NK-92 treated with Interleukin-12 subunit alpha and Interleukin-12 subunit beta, amount 100 ng/mL, for 24 hours (cell line): ENCODE measurements at places on chromosomes 13 and 19.

DNA sequence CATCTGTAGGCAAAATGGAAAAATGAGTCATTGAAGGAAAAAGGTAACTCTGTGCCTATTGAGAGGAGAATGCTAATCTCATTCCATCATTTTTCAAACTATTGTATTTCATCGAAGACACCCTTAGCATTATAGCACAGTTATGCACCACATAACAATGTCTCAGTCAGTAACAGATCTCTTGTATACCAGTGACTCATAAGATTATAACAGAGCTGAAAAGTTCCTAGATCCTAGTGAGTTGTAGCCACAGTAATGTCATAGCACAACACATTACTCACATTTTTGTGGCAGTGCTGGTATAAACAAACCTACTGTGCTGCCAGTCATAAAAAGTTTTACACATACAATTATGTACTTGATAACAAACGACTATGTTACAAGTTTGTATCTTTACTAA lies 1077.6 kb downstream of the DIAPH3 start:
- DNase-seq, result no peak

DNA sequence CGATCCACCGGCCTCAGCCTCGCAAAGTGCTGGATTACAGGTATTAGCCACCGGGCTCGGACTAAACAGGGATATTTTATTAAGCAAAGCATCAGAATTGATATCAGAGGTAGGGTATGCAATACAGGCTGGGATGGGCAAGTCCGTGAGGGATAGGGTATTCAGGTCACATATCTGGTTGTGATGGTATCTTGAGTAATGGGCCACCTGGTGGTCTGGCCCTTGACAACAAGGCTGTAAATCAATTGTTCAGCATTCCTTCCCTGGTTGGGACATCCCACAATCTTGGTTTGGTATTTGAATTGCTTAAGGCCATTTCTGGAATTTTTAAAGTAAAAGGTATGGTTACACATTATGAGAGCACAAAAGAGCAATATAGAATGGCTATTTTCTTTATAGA lies 1588.0 kb downstream of the SLITRK1 start:
- DNase-seq, result no peak

GRCh38 chr19:13008926-13009787 lies 13.9 kb downstream of the NFIX start:
- no peak for DNase-seq

DNA sequence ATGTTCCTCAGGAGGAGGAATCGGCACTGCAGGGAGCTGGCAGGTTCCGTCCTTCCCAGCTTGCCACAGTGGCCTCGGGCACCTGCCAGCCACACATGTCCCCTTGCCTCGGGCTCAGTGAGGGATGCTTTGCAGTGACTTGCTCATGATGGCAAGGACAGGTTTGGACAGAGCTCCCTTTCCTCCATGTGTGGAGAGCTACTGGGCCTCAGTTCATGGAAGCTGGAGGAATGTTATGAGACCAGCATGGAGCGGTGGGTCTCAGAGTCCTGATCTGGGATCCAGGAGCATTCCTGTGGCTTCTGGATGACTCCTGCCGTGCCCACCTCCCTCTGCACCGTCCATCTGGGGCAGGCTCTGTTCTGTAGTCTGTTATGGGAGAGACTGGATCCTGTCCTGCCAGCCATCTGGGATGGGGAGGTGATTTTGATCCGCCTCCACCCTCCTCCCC lies 59.2 kb downstream of the SIPA1L3 start:
- DNase-seq, result no peak

DNA sequence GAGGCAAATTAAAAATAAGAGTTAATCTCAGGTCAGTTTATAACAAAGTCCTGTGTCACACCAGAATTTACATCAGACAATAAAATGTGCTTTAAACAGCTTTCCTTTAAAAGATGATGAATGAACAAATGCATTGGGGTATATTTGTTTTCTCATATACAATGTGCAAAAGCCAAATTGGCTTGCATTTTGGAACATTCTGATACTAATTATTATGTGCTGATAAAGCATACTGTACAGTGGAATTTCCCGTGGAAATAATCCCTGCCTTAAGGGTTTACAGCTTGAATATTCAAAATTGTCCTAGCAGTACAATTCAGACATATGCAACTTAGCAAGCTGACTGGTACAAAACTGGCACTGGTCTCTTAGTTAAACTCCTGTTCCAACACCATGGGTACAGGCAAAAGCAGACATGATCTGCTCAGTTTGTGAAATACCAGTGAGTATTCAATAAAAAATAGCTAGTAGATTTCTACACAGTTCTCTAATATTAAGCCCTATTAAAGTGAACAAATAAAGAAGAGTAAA lies 373.4 kb downstream of the SLITRK1 start:
- DNase-seq, result no peak

DNA sequence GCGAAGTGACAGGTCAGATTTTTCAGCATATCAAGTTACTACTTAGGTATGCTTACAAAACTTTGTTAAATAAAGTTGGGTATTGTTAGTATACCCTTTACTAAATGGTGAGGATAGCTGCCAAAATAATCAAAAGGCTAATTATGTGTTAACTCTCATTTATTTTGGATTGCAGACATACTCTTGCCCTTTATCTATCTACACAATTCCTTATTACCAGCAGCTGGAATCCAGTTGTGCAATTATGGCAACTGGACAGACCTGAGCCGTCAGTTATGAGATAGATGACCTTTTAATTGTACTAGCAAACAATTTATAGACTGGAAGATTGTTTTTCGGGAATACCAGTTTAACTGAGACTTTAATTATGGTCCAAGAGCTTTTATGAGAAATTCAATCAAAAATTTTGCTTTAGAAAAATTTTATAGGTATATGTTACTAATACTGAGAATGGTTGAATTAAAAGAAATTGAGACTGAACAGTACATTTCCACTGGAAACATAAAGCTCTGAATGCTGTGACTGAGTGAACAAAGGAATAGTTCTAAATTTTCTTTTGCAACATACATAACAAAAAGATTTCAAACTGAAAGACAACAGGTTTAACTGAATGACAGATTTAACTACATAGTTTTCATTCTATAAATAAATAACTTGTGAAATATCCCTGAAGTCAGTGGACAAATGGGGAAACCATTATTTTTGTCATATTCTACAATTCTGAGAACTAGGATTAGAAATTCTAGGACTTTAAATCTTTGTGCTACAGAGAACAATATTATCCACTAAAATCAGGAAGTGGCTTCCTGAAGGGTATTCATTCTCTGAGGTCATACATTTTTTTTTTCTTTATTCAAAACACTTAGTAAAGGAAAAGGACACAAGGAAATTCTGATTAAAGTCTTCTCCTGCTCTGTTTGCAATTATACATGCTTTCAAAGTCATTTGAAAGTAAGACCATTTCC lies 97.4 kb downstream of the ZC3H13 start:
- DNase-seq, result no peak

GRCh38 chr13:41608839-41609177 lies 151.5 kb downstream of the RGCC start:
- no peak for DNase-seq

DNA sequence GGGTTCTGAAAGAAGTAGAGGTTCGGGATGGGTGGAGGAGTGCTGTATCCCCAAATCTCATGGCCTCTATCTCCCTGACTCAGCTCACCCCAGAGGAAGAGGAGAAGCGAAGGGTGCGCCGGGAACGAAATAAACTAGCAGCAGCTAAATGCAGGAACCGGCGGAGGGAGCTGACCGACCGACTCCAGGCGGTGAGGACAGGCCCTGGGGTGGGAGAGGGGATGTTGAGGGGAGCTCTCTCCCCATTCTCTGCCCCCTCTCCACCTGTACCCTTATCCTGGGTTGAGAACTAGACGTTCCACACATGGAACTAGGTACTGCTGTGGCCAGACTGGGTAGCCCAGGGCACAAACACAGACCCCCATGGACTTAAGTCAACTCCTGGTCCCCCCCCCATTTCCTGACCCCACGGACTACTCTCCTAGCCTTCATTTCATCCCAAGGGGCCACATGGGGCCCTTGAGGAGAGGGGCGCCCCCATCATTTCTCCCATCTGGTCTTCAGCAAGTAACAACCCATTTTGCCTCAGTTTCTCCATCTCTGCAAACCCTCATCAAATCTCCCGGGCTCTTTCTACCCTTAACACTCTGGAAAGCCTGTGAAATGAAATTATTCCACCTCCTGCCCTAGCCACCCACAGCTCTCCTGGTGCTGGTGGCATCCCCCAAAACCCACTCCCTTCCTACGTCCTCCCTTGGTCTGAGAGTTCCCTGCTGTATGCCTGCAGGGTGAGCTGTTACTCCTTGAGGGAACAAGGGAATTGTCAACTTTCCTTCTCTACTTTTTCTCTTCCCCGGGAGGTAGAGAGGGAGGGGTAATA lies 3.5 kb downstream of the FOSB start:
- no peak for DNase-seq

GRCh38 chr13:85013006-85013405 lies 786.2 kb downstream of the SLITRK6 start:
- no peak for DNase-seq

GRCh38 chr13:24506698-24507335 lies 5.8 kb downstream of the PARP4 start:
- DNase-seq, result no peak

DNA sequence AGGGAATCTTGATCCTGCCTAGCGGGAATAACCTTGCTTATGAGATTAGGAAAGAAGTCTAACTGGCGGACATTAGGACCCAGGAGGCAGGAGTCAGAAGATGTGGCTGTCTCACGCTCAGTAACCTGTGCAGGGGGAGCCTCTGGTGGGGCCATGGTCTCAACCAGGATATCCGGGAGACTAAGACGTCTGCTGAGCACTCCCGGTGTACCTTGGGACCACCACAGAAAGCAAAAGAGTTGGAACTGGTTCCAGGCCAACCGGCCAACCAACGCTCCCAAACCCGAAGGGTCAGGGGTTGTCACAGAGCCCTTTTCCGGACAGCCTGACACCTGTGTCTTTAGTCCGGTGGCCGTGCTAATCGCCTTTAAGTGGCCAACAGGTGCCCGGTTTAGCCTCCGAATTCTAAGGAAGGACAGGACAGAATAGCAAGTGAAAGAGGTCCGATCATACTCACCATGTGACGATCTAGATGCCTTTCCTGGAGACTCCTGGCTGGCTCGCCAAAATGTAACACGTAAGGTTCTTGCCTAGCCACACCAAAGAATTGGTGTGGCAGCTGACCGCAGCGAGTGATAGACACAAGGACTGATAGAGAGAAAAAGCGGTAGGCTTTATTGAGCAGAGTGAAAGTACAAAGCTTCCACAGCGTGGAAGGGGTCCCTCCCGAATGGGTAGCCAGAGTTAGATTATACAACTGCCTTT lies 103.9 kb upstream of the DIAPH3 start:
- DNase-seq, result no peak

DNA sequence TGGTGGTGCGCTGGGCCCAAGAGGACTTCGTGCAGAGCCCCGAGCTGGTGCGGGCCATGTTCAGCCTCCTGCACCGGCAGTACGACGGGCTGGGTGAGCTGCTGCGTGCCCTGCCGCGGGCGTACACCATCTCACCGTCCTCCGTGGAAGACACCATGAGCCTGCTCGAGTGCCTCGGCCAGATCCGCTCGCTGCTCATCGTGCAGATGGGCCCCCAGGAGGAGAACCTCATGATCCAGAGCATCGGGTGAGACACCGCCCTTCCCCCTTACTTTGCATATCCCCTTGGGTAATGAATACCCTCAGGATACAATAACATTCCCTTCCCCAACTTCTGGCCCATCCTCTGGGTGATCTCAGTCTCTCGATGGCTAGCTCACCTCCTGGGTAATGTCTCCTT lies 60.9 kb downstream of the RYR1 start:
- no peak for DNase-seq
